ENCODE measurements at places on chromosomes 13 and 19.

DNA sequence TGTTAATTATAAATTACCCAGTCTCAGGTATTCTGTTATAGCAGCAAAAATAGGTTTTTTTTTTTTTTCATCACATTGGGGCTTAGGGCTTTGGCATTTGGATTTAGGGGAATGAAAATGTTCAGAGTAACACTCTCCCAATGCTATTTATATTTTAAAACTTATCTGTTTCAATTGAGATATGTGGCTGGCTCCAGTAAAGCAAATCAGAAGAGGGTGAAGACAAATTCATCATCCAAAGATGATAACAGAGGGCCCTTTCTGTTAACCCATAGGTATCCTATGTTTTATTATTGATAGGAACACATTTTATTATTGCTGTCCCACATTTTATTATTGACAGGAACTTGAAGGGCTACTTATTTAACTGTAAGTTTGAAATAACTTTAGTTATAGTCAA is 20.5 kb upstream of the TNFRSF19 start:
- DNase-seq = no peak

GRCh38 chr19:44799627-44800346 is 9.1 kb upstream of the BCAM start:
- DNase-seq = no peak

- DNase-seq = peak; percentile 59
Observed at GRCh38 chr13:31797154-31797775, 57.9 kb downstream of the RXFP2 start.

- DNase-seq = no peak
Observed at GRCh38 chr13:111484141-111484925, 163.9 kb downstream of the TEX29 start.

GRCh38 chr13:27474751-27475268 is 24.4 kb upstream of the MTIF3 start:
- DNase-seq = no peak

DNA sequence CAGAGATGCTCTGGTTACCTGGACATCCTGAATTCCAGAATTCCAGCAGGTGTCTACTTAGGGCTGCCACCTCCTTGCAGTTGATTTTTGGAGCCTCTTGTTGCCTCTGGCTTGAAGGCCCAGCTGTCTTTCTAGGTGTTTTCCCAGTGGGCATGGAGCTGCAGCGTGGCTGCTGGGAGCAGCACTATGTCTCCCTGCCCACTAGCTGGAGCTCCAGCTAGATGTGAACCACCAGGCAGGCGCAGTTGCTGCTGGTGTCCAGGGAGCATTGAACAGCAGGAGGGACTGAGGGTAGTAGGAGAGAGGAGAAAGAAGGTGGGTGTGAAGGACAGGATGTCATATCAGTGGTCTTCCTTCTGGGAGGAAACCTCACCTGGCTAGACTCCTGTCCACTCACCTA is 9.9 kb upstream of the SELENOW start:
- no peak for DNase-seq

DNA sequence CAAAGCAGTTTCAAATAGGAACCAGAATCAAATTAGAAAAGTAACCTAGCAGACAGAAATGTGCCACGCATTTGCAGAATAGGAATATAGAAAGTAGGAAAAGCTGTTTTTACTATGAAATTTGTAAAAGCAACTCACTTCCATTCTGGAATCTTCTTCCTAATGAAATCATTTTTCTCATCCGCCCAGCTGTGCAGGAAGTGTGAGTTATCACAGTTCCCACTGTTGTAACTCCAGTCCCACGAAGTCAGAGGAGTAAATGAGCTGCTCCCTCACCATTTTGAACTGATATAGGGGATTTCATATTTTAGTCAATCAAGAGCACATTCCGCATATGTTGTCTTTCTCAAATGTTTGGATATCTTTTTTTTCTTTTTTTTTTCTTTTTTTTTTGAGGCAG is 230.8 kb downstream of the TBC1D4 start:
- no peak for DNase-seq

DNA sequence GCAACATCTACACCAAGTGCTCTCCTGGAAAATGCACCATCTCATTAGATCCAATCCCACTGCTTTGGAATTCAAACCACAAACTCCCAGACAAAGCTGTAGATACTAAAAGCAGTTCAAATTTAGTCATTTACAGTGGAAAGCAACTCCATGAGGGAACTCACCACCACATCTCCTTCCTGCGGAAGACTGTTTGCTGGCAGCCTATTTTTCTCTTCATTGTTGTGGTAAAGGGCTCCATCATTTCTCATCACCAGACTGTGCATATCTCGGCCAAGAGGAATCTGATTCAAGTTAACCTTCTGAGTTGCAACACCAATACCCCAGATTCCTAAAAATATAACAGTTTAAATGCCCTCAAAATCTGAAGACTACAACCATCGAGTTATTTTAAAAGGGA is 8.4 kb downstream of the SPRYD7 start:
- DNase-seq = no peak

GRCh38 chr13:28442839-28443238 is 52.1 kb downstream of the FLT1 start:
- DNase-seq = no peak

GRCh38 chr13:49351871-49352270 is 92.0 kb downstream of the CAB39L start:
- no peak for DNase-seq

DNA sequence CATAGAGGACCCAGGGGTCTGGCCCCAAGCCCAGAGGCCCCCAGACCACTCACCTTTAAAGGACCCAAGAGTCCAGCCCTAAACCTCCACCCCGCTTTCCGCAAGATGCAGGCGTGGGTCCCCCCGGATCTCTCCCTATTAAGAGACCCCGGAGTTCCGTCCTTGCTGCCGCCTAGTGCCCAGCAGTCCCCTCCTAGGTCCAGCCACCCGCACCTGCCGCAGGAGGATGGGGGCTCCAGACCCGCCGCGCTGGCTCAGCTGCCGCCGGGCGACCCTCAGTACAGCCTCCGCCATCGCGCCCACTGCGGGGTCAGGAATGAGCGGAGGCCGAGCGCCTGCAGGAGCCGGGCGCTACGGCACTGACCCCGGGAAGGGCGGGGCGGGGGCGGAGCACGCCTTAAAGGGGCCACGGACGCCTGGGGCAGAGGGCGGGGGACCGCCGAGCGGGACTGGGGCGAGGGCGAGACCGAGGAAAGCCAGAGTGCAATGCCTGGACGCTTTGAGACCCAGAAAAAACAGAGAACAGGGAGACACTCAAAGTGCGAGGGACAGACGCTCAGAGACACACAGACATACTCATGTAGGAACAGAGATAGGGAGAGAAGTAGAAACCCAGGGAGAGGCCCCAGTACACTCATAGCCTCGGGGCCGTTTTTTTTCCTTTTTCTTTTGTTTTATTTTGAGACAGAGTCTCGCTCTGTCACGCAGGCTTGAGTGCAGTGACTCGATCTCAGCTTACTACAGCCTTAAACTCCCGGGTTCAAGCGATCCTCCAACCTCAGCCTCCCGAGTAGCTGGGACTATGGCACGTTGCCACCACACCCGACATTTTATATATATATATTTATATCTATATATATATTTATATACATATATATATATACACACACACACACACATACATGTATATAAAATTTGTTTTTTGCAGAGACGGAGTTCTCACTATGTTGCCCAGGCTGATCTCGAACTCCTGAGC is at the start of gene ETHE1:
ETHE1 (minus strand) TSS at position 318 of the 976 bp plus-strand sequence; CDS start at position 294, 24 bp downstream.
- DNase-seq = peak; percentile 75
